ENCODE measurements at places on chromosomes 1 and 21.

GRCh38 chr1:172203135-172203823 lies 217.2 kb upstream of the C1orf105 start:
- no peak for DNase-seq

DNA sequence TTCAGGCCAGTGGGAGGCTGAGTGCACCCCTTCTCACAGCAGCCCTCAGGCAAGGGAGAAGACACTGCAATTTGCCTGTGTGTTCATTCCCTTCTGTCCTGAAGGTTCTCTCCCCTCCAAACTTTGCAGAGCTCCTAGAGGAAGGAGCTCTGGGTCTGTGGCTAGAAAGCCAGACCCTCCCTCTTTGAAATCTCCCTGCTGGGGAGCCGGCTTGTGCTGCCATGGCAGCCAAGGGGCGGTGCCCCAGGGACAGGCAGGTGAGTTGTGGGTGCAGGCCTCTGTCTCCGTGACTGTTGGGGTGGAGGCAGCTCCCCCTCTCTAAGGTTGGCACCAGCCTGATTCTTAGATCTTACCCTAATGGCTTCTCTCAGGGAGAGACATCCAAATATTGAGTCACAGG lies 53.0 kb downstream of the OLFML2B start:
- DNase-seq = no peak

DNA sequence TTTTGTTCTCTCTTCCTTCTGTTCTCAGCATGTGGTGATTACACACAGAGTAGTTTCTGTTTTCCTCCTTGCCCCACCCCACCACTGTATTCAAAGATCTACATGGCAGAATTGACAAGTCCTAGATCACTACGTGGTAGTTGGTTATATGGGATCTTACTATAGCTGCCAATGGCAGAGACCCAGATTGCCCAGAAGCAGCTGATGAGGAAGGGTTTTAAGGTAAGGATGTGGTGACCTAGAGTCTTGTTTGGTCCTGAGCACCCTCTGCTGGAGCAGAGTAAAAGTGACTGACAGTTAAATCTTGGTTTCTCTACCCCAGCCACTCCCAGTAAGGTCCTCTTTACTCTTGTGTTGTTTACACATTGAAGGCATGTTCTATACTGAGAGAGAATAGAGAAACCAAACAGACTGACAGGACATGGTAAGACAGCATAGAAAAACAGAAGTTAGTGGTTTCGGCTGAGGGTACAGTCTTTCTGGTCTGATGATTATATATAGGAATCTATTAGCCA lies 22.8 kb upstream of the STRIP1 start:
- no peak for DNase-seq

DNA sequence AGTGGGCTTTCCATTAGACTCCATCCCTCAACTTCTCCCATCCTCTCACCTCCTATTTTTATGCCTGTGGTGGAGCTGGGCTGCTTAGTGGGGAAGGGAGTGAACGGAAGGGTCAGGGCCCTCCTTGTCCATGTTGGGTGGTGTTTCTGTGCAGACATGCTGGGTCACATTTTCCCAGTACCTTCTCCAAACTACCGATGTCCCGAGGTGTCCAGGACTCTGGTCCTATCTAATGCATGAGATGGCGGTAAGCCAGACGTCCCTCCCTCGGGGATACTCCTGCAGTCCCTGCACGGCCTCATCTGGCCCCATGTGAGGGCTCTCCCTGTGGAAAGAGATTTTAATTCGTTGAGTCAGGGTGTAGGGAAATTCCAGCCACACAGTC lies 61.0 kb downstream of the OBSCN start:
- DNase-seq = no peak

- DNase-seq = no peak
Observed at GRCh38 chr1:228456252-228457016, 30.7 kb upstream of the RNF187 start.

- no peak for DNase-seq
Observed at GRCh38 chr1:156599811-156600210, 1.5 kb downstream of the GPATCH4 start.

- no peak for DNase-seq
Observed at GRCh38 chr1:226798427-226799411, 59.6 kb upstream of the ITPKB start.

- no peak for DNase-seq
Observed at GRCh38 chr1:8437347-8437746, 119.4 kb downstream of the SLC45A1 start.

- no peak for DNase-seq
Observed at GRCh38 chr1:222126052-222126451, 384.2 kb upstream of the DUSP10 start.

- no peak for DNase-seq
Observed at GRCh38 chr1:9825093-9826074, 1.6 kb upstream of the CLSTN1 start.
